SK-N-SH (cell line): ENCODE measurements at places on chromosomes 13 and 19.

- DNase-seq = no peak
These were observed 67.7 kb upstream of the RAP2A start for GRCh38 chr13:97366172-97366688.

GRCh38 chr19:40610396-40611064 lies 9.4 kb downstream of the LTBP4 start:
- peak; percentile 90 for DNase-seq

GRCh38 chr19:37932985-37933936 lies 26.3 kb downstream of the SIPA1L3 start:
- peak; percentile 35 for DNase-seq

DNA sequence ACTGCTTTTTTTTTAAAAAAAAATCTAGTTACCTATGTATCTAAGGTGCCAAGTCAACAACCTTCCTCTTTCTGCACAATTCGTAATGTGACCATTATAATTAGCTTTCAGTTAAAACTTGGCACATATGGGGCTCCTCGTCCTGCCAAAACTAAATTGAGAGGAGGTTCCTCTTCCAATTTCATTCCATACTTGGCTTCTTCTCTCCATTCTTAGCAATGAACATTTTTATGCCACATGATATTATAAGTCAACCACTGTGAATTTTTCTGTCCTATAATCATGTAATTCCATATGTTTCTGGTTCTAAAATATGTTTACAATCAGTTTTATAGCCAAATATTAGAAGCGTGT lies 177.0 kb downstream of the DCLK1 start:
- DNase-seq = no peak

GRCh38 chr13:107031716-107032115 lies 463.8 kb upstream of the ARGLU1 start:
- no peak for DNase-seq

DNA sequence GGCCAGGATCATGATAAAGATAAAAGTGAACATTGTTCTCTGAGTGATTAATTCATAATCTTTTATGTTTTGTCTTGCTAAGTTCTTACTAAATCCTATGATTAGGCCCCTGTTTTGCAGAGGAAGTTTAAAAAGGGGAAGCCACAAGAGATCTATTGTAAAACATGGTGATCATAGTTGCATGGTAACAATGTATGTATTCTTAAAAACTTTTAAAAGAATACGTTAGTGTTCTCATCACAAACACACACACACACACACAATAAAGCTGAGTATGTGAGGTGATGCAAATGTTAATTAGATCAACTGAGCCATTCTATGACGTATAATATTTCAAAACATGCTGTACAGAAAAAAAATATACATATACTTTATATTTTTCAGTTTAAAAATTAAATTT lies 51.2 kb downstream of the MBD3L2B start:
- no peak for DNase-seq

GRCh38 chr19:48530770-48531169 lies 19.1 kb upstream of the LMTK3 start:
- no peak for DNase-seq

DNA sequence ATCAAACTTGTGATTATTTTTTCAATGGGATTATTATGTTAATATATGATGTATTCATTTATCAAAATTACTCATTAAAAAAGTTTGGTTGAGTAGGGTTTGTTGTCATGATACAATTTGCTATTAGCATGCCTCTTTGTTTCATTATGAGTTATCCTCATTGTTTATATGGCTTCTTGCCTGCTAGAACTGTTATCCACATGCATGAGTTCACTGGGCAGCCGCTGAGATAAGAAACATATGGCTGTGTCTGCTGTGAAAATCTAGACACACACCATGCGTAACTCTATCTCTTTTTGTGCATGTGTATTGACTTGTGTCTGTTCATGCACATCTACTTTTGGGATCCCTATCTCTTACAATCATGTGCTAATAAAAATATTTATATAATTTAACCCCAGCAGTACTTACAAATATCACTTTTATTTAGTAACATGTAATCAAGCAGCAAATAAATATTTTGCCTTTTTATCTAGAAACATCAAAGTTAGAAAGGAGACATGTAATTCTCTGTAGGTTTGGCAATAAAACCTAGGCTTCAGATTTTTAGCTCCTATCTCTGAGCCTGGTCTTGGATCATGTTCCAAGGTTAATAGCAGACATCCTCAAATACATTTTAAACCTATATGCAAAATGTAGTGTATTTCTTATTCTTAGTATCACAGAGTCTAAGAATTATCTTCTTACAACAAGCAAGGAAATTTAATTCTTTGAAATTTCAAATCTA lies 11.2 kb upstream of the KLF12 start:
- DNase-seq = peak; percentile 70

DNA sequence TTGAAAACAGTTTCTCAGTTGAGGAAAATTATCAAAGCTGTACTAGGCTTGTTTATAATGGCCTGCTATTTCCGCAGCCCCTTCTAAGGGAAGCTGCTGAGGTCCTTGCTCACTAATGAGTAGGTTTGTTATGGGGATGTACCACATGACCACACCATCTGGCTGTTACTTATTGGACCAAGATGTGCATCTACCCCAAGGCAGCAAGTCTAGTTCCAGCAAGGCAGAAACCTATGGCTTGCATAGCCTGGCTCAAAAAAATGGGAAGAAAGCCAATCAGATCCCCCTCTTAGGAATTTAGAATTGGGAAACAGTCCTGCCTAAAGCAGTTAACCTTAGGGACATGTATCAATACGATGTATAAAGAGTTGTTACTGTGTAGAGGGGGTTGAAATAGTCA lies 186.5 kb upstream of the SPRY2 start:
- peak; percentile 46 for DNase-seq

DNA sequence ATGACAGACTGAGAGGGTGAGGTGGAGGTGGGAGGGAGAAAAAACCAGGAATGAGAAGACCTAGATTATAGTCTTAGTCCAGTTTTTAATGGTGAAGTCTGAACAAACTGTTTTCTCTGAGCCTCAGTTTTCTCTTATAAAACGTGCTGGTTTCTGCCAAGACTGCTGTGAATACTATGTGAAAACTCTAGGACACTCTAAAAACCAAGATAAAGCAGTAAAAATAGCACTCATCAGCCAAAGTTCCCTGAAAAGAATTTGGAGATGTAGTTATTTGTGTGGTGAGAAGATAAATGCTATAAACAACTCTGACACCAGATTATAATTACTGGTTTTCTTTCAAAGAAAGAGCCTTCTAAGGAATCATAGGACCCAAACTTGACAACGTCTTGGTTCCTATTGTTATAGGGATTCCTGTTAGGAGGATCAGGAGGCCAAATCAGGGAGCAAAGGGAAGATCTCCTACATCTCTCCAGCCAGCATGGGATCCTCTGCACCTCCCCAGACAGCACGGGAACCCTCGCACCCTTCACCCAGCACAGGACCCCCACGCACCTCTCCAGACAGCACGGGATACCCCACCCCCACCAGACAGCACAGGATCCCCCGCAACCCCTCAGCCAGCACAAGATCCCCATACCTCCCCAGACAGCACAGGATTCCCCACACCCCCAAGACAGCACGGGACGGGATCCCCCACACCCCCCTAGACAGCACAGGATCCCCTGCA lies 130.2 kb downstream of the MIPEP start:
- DNase-seq = no peak

- DNase-seq = peak; percentile 54
These were observed 21.5 kb upstream of the SGCG start for GRCh38 chr13:23159205-23159759.

DNA sequence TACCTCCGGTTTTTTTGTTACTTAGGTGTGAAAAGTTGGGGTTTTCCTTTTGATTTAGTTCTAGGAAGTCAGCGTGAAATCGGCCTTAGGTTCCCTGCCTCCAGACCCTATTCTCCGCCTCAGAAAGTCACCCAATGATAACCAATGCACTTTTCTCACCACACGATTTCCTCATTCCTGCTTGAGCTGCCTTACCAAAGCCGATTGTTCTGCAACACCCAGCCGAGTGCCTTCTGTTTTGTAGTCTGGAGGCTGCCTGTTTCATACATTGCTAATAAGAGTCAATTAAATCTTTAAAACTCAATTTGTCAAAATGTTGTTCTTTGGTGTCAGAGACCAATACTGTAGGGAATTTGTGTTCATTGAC lies 39.7 kb downstream of the GJA3 start:
- no peak for DNase-seq

DNA sequence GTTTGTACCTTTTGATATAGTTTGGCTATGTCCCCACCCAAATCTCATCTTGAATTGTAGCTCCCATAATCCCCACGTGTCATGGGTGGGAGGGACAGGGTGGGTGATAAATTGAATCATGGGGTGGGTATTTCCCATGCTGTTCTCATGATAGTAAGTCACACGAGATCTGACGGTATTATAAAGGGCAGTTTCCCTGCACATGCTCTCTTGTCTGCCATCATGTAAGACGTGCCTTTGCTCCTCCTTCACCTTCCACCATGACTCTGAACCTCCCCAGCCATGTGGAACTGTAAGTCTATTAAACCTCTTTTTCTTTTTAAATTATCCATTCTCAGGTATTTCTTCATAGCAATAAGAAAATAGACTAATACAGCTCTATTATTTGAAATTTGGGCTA lies 330.7 kb upstream of the ATXN8OS start:
- DNase-seq = no peak

DNA sequence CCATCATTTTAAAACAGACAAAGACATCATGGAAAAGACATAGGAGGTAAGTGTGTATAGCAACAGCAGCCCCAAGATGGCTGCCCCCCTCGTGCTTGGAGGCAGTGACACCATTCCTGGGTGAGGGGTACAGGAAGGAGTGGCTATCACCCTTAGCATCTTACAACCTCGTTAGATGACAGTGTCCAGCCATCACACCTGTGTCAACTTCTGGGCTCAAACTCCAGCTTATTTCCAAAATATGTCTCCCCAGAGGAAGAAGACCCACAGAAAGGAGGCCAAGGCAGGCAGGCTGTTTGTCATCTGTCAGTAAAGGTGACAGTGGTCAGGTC lies 27.5 kb downstream of the EPS15L1 start:
- no peak for DNase-seq

GRCh38 chr13:112618501-112618900 lies 30.5 kb upstream of the TUBGCP3 start:
- no peak for DNase-seq

DNA sequence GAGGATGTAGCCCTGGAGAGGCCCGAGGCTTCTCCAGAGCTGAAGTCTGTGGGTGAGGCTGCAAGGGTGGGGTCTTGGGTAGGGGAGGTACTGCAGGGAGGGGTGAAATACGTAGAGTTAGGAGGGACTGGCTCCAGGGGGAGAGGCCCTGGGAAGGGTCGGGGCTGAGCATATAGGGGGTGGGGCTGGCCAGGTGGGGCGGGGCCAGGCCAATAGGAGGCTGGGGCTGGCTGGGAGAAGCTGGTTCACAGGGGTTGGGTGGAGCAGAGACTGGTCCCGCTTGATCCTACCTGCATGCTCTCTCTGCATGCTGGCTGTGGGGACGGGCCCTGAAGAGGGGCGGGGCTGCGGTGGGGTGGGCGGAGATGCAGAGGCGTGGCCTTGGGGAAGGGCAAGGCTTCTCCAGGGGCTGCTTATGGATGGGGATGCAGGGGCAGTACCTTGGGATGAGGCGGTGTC lies 51.9 kb downstream of the CELF5 start:
- DNase-seq = peak; percentile 86

DNA sequence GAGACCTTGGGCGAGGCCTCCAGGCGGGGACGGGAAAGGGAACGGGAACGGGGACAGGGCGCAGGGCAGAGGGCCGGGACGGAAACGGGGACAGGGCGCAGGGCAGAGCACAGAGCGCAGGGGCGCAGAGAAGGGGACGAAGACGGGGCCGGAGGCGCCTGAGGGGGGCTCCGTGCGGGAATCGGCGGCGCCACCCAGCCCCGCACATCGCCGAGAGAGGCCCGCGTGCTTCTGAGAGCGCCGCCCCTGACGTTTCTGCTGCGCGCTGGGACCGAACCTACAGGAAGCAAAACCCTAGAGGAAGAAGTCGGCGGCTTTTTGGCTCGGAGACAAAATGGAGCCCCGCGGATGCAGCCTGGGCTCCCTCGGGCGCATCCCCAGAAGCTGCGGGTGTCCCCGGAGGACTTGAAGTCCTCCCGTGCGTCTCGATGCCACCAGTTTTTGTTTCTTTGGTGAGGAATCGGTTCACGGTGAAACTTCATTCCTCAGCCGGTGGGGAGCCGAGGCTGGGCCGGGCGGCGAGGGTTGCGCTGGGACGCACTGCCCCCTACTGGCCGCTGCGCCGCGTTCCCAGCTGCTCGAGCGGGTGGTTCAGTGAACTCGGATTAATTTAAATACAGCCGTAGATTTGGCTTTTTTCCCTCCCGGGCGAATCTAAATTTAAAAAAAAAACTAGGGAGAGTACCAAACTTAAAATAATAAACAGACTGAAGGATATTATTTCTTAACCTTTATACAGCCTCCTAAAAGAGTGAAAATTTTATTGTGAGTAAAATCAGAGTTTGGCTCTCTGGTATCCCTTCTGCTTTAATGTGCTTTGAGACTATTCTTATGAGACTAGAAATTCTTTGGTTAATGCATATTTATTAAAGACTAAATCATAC lies 350.0 kb upstream of the ARGLU1 start:
- DNase-seq = peak; percentile 91

- DNase-seq = no peak
These were observed 7.3 kb upstream of the INSR start for GRCh38 chr19:7301525-7301924.
